ENCODE measurements at places on chromosomes 11 and 22. TPM values are rescaled to one million over a fixed set of nuclear protein-coding genes. Genes with fewer than 3 reads are reported as not detected.
A peak's percentile ranks its signal among the peaks of the same experiment; 100 is the strongest.

DNA sequence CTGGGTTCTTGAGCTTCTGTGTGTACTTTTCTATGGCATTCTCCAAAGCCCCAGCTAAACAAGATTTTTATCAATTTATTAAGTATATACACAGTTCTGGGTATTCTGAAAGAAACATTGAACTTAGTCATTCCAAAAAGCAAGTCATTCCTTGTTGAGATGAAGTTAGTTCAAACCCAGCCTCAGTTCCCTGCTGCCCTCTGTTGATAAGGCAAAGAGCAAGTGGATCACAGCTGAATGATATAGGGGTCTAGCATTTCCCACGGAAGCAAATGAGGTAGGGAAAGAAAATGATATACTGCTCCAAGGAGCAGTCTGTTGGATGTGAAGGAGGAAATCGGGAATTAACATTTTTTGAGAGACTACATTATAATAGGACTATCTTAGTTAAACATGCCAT is 841.8 kb upstream of the TENM4 start:
- DNase-seq, result no peak

GRCh38 chr11:62105667-62106191 is 18.1 kb upstream of the INCENP start:
- no peak for DNase-seq

SCGB1D2 gene
- total RNA-seq, result not detected

DNA sequence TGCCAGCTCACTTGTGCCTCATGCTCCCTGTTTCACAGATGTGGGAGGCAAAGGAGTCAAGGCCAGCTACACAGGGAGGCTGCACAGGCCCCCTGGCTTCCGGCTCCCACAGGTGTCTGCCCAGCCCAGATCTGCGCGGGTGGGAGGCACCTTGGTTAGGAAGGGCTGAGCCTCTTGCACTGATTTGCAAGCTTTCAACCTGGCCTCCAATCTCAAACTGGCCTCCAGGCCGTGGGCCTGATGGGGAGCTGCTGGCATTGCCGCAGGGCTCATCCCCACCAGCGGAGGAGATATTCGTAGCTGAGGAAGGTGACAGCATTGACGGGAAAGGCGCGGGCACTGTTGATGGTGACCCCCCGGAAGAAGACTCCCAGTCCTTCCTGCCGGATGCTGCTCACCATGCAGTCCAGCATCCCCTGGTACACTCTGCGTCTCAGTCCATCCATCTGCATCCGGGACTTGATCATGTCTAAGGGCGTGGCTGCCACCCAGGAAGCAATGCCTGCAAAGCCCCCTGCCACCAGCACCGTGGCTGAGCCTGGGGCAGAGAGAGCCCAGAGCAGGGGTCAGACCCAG is 6.2 kb downstream of the SLC25A45 start:
- no peak for DNase-seq

TMEM191B gene
- total RNA-seq, result 3.4 TPM

GRCh38 chr11:68574308-68574707 is 110.0 kb upstream of the GAL start:
- DNase-seq, result no peak

- DNase-seq, result no peak
These were observed 17.9 kb upstream of the TPH1 start for GRCh38 chr11:18063862-18064434.

GRCh38 chr22:38240734-38241252 is 32.0 kb downstream of the TMEM184B start:
- no peak for DNase-seq

LRRC75B gene
- total RNA-seq, result 0.19 TPM

GRCh38 chr11:94152678-94153065 is 24.0 kb downstream of the PANX1 start:
- no peak for DNase-seq

- no peak for DNase-seq
These were observed 168.6 kb upstream of the E2F8 start for GRCh38 chr11:19409307-19409706.

GRCh38 chr11:14643697-14644225 is at the start of gene PDE3B:
Gene PDE3B (plus strand): TSS chr11:14643804. CDS start chr11:14644076, 272 bp downstream.
- DNase-seq, result peak; percentile 65

GRCh38 chr11:131242476-131243000 is 127.9 kb upstream of the NTM start:
- DNase-seq, result no peak

GRCh38 chr22:30564761-30565119 is 9.7 kb downstream of the GAL3ST1 start:
- DNase-seq, result no peak

GRCh38 chr22:30600921-30601320 is 6.1 kb upstream of the TCN2 start:
- DNase-seq, result no peak

GRCh38 chr11:337711-338110 is 17.1 kb upstream of the IFITM3 start:
- no peak for DNase-seq

DNA sequence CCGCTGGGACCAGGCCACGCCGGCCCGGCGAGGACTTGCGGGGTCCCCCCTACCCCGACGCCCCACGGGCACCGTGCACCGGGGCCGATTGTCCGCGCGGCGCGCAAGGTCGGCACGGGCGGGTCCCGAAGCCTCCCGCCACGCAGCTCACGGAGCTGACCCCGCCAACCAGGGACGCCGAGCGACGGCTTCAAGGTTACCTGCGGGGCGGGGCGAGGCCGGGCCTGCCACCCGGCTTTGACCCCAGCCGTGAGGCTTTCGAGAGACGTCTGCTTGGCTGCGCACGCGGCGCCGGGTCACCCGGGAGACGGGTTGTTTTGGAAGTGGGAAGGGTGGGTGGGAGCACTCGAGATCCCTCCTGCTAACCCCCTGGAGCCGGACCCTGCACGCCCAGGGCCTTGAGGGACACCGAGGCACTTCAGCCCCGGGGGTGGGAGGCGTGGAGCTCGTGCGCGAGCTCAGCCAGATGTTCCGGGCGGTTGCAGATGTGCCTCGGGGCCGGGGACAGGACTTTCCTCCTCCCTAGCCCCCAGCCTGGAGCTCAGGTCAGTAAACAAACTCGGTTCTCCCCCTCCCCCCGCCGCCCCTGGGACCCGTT is 3.2 kb upstream of the WNT11 start:
- DNase-seq, result peak; percentile 12

POLD3 gene
- 16.8 TPM for total RNA-seq

- no peak for DNase-seq
These were observed 54.2 kb upstream of the CSNK2A3 start for GRCh38 chr11:11407065-11407762.

RAG2 gene
- total RNA-seq, result not detected

DNA sequence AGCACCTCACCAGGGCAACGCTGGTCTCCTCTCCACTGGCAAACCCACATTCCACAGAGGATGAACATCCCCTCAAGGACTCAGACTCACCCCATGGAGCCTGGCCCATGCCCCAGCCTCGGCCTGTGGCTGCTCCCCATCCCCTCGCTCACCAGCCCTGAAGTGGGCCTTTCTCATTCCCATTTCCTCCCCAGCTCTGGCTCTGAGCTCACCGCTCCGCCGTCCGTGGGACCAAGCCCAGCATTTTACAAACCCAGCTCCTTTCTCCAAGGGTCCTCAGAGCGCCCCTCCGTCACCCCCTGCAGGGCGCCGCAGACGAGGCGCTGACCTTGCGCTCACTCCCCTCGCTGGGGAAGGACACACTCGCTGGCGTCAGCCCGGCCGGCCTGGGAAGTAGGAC is 6.9 kb upstream of the IGF2 start:
- no peak for DNase-seq

DNA sequence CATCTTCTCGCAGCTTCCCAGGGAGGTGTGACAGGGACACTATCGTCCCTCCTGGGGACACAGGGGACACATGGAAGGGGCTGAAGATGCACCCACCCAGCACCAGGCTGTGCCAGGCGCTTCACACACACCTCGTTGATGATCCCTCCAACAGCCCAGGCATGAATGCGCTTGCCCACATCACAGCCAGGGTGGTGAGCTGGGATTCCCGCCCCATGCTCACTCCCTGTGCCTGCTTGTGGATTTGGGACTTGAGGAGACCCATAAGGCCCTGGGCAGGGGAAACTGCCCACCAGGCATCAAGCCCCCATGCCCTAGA is 57.8 kb downstream of the OTOG start:
- DNase-seq, result no peak

BANF1 gene
- total RNA-seq, result 90.8 TPM

CHADL gene
- 1.0 TPM for total RNA-seq

MOGAT2 gene
- not detected for total RNA-seq

GRCh38 chr22:21449531-21450319 is 17.5 kb upstream of the TMEM191C start:
- DNase-seq, result no peak

POU2AF3 gene
- total RNA-seq, result not detected

Data from CD4-positive, alpha-beta memory T cell (primary cell).